Activated T-cell treated with anti-CD3 and anti-CD28 coated beads, Interleukin-2, amount 50 U/mL, for 24 hours (primary cell): ENCODE measurements at places on chromosomes 2 and 18.

GRCh38 chr2:129912871-129913694 is 66.4 kb upstream of the RAB6C start:
- H3K27me3 ChIP-seq, result peaks cover 4% of the 10 kb centered on the region
- no peak overlapping the region for H3K4me3 ChIP-seq
- DNase-seq, result no peak

DNA sequence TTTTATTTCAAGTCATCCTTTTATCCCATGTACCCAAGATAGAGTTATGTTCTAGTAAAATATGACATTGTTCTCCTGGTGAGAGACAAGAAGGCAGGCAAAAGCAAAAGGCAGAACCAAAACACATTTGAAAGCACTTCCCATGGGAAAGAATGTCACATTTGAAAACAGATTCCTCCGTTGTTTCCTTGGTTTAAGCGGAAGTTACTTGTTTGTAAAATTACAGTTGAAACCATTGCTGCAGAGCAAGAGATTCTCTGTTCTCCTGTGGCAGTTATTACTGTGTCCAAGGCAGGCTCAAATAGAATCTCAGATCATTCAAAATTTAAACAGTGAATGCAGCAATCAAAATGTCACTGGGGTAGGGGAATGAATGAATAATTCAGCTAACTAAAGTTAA is 149.6 kb downstream of the MTCL1 start:
- no peaks in the 10 kb centered on the region for H3K4me1 ChIP-seq
- no peak for DNase-seq
- H3K27ac ChIP-seq, result no peak overlapping the region
- no peak overlapping the region for H3K4me3 ChIP-seq
- H3K27me3 ChIP-seq, result peaks cover 4% of the 10 kb centered on the region
- H3K36me3 ChIP-seq, result no peaks in the 10 kb centered on the region

DNA sequence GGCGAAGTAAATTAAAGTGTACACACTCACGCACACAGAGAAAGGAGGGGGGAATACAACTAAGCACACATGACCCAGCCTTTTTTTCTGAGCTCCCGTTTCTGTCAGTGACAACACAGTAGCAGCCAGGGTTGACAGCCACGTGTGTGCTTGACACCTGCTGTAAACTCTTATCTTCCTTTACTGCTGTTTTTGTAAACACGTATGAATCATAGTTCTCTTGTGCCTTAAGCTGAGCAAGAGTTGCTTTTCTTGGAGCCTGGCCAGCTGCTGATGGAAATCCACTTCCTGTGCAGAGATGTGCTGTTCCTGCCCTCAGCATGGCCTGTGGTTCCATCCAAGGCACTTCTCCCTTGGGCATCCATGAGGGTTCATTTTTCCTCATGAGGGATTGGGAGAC is 561.9 kb downstream of the GALR1 start:
- H3K4me1 ChIP-seq, result no peaks in the 10 kb centered on the region
- peaks cover 34% of the 10 kb centered on the region for H3K27me3 ChIP-seq
- no peaks in the 10 kb centered on the region for H3K36me3 ChIP-seq
- H3K27ac ChIP-seq, result no peak overlapping the region
- DNase-seq, result no peak

DNA sequence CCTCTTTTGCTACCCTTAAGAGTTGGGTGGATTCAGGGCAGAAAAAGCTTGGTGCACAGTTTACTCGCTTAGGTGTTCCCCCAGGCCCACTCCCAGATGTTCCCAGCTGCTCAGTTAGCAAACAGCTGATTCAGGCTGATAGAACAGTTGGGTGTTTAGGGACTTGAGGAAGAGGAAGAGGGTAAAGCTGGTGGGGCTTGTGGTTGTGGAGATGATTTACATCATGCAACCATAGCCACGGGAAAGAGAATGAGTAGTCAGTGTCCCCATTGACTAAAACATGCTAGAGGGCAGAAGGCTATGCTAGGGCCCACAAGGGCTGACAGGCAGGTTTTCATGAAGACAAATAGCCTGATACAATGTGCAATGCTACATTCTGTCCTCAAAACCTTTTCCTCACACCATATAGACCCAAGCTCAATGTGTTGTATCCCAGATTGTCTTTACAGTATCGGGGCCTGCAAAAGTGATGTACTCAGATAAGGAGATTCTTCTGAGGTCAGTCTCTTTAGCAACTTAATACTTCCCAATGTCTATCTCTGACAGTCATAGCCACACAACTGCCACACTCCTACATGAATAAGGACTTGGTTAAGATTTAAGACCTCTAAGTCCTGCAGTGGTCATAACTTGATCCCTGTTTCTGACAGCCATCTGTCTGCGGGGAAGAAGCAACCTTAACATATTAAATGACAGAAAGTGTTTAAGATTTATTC is 15.6 kb downstream of the COLEC12 start:
- no peak overlapping the region for H3K27ac ChIP-seq
- H3K4me1 ChIP-seq, result no peaks in the 10 kb centered on the region
- DNase-seq, result no peak
- H3K27me3 ChIP-seq, result peaks cover 41% of the 10 kb centered on the region

DNA sequence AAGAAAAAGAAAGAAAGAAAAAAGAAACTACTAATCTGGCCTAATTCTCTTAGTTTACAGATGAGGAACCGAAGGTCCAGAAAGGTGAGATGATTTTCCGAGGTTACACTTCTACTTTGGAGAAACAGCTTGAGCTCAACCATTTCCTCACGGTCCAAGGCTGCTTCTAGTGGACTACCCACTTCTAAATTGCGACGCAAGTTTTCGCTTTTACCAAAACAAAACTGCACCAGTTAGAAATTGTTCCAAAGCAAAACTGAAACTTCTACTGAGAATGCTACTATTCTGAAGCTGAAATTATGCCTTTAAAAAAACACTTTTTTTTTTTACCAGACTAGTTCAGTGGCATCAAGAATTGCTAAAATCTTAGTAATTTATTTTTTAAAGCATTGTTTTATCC is 101.6 kb downstream of the INO80D start:
- peaks cover 2% of the 10 kb centered on the region for H3K4me1 ChIP-seq
- no peak overlapping the region for H3K27ac ChIP-seq
- H3K36me3 ChIP-seq, result no peaks in the 10 kb centered on the region
- peak overlapping the region; percentile 44 for H3K4me3 ChIP-seq
- no peak for DNase-seq
- H3K27me3 ChIP-seq, result no peaks in the 10 kb centered on the region

DNA sequence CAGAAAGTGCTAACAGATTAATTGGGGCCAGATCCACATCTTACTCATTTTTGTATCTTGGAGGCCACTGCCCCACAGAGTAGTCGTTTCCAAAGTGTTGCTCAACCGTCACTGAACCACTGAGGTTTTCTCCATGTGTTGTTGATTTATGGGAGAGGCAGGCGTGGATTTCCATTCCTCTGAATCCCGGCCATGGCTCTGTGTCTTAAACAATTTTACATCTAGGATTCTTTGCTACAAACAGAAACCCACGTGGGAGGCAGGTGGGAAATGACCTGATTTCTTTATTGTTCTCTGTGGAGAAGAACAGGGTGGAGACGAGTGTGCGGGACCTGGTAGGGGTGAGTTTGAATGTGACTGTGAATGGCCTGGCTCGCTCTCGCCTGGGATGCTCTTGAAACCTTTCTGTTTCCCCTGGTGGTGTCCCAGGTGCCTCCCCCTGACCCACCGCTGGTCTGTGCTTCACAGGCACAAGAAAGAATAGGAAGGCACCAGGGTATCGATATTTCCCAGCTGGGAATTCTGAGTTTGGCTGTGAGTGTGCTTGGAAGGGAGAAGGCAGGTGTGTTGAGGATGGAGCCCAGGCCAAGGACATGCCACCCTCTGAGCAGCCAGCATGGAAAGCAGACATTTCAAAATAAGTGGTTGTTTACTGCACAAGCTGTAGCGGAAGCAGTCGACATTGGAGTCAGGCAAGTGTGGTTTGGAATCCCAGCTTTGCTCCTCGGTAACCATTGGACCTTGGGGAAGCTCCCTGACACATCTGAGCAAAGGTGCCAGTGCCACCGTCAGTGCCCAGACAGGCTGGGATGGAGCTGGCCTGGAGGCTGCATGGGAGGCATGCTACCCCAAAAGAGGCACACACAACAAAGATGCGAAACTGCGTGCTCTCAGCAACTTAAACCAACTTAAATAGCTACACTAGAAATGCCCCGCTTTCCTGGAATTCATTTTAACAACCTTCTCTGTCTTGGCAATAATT is 50.0 kb downstream of the LPIN1 start:
- H3K4me3 ChIP-seq, result no peak overlapping the region
- no peaks in the 10 kb centered on the region for H3K4me1 ChIP-seq
- H3K27me3 ChIP-seq, result no peaks in the 10 kb centered on the region
- H3K36me3 ChIP-seq, result peaks cover 100% of the 10 kb centered on the region
- H3K27ac ChIP-seq, result no peak overlapping the region
- no peak for DNase-seq

- no peaks in the 10 kb centered on the region for H3K36me3 ChIP-seq
- no peak overlapping the region for H3K4me3 ChIP-seq
- no peak for DNase-seq
- H3K4me1 ChIP-seq, result no peaks in the 10 kb centered on the region
- no peaks in the 10 kb centered on the region for H3K27me3 ChIP-seq
- H3K27ac ChIP-seq, result no peak overlapping the region
Measured at GRCh38 chr2:49831698-49832367, 677.5 kb upstream of the FSHR start.

DNA sequence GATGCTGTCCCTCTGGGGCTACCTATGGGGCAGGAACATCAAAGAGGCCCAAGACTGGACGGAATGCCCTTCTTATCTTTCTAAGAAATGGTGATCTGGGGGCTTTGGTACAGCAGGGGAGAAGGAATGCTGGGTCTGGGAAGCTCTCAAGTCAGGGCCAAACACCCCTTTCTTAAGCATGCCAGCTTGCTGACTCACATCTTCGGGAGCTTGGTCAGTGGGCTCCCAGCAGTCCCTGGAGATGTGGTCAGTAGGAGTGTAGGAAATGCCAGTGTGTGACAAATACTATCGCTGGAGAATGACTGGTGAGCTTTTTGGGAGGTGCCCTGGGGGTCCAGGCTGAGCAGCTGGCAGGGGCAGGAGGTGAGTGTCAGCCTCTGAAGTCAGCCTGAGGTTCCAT is 105.0 kb upstream of the CDC42EP3 start:
- no peaks in the 10 kb centered on the region for H3K27me3 ChIP-seq
- H3K36me3 ChIP-seq, result no peaks in the 10 kb centered on the region
- H3K4me3 ChIP-seq, result no peak overlapping the region

DNA sequence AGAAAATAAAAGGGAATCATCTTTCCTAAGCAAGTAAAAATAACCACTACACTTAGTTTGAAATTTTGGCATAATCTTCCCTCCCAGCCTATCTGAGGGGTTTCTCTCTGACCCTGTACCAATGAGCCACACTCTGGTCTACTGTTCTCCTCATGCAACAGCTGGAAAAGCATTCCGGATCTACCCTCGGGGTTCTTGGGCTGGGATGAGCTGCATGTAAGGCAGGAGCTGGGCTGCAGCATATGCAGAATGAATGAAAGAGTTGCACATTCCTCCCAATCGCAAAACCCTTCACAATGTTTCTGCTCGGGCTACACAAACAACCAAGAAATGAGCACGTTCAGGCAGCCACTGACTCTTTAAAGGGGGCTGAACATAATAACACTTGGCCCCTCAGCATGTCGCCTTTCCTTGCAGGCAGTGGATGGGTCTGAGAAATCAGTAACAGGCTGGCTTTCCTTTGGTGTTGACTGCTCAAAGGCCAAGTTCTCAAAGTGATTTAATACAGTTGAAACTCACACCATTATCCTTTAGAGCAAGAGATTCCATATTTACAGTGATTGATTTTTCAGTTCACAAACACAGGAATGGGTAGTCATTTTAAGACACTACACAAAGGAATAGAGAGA is 180.4 kb upstream of the ZFP36L2 start:
- peaks cover 10% of the 10 kb centered on the region for H3K4me1 ChIP-seq
- DNase-seq, result no peak

DNA sequence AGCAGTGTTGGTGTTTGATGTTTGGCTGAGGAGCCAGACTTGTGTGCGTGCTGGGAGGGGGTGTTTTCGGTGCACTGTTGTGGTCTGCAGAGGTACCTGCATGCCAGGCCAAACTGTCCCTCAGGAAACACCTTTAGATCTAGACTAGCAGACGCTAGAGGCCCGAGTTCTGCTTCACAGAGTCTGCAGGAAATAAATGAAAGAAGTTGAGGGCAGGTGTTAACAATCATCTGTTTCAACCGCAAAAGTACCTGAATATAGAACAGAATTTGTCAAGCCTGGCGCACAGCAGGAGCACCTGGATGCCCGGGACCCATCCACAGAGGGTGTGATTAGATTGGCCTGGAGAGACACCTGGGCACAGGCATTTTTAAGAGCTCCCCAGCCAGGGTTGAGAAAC is 40.5 kb upstream of the REL start:
- H3K27ac ChIP-seq, result no peak overlapping the region
- DNase-seq, result no peak
- no peaks in the 10 kb centered on the region for H3K36me3 ChIP-seq
- H3K4me1 ChIP-seq, result peaks cover 38% of the 10 kb centered on the region
- H3K27me3 ChIP-seq, result no peaks in the 10 kb centered on the region

DNA sequence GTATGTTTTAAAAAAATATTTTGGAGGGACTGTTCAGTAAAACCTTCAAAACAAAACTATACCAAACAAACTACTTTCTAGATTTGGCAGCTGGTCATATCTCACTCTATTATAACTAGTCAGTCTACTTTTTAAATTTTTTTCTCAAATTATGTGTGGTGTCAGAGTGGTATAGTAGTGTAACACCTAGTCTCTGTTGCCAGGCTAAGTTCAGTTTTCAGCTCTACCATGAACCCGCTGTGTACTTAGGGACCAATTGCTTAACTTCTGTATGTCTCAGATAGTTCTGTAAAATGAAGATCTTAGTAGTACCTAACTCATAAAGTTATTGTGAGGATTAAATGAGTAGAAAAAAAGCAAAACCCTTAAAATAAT is 54.3 kb downstream of the GPD2 start:
- no peaks in the 10 kb centered on the region for H3K27me3 ChIP-seq
- H3K36me3 ChIP-seq, result no peaks in the 10 kb centered on the region
- H3K27ac ChIP-seq, result peak overlapping the region; percentile 18
- peaks cover 54% of the 10 kb centered on the region for H3K4me1 ChIP-seq
- no peak overlapping the region for H3K4me3 ChIP-seq
- DNase-seq, result no peak
